Activated T-helper 1 cell treated with anti-CD3 and anti-CD28 coated beads, Interleukin-2, amount 50 U/mL, for 16 hours (primary cell): ENCODE measurements at places on chromosomes 4 and X.

DNA sequence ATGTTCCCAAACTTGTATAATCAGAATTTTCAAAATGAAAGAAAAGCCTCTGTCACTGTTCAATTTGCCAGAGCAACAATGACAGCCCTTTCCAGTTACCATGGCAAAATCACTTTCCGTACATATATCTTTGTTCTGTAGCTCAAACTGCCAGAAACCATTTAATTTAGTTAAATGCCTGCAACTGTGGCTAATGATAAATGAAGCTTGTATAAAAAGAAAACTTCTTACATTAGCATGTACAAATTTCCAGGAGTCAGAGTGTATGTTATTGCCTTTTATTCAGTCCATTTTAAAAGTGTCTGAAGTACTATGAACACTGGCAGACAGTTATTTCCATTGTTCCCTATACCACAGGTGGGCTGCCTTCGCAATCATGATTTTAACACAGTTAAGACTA, 30.3 kb downstream of the ARAP2 start:
- DNase-seq: no peak

GRCh38 chrX:54926978-54927377, 6.4 kb downstream of the TRO start:
- DNase-seq: no peak

- no peak for DNase-seq
Observed at GRCh38 chrX:105375816-105376215, 155.3 kb upstream of the TEX13A start.

DNA sequence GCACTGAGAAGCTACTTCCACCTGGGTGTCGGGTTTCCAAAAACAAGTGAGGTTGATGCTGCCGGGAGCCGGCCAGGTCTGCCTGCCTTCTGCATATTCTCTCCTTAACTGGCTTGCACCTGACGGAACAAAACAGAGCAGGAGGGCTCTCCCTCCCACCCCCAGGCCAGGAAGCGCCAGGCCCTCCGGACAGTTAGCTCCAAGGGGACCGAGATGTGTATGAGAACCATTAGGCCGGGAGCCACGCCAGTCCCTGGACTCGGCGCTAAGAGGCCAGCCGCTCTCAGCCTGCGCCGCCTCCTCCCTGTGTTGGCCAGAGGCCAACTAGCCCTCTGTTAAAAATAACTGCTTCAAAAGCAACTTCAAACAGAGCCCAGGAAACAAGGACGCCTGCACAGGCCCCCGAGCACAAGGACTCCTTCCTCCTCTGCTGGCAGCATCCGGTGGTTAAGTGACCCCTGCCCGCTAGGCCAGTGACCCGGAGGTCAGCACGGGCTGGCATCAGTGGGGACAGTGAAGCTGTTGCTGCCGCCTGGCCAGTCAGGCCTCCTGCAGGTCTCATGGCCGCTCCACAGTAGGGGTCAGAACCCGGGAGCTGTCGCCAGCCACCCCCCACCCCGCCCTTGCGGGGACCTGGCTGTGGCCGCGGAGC, 107.9 kb downstream of the ABLIM2 start:
- no peak for DNase-seq

DNA sequence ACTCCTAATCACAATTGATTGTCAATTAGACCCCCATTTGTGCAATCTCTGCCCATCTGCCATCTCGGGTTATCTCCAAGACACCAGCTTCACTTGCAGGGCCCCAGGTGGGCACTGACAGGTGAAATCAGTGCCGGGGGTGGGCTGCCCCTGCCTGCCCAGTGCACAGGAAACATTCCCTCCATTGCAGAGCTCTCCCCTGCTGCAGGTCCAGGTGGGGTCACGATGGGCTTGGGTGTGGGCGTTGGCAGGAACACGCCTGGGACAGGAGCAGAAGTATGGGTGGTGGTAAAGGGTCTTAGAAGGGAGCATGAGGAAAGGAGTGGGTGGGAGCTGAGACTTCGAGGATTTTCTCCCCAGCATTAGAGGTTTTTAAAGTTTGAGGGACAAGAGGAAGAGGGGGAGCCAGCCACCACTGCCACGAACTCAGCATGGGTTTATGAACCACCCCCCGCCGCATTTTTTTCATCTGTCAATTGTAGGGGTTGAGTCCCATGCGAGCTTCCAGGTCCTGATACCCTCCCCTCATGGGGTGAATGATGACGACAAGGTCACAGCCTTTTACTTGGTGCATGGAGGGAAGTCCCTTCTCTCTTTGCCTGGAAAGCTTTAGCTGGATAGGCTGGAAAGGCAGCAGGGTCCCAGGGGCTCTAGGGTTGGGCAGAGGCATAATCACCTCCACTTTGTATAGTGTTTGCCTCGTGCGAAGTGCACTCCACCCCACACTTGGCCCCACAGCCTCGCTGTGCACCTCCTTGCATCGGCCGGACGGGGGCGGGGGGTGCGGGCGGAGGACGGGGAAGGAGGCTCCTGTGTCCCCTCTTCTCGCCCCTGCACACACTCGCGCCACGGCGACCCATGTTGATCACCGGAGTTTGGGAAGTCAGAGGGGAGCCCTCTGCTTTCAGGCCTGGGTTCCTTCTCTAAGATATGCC, 3.5 kb upstream of the NKX1-1 start:
- DNase-seq: no peak

DNA sequence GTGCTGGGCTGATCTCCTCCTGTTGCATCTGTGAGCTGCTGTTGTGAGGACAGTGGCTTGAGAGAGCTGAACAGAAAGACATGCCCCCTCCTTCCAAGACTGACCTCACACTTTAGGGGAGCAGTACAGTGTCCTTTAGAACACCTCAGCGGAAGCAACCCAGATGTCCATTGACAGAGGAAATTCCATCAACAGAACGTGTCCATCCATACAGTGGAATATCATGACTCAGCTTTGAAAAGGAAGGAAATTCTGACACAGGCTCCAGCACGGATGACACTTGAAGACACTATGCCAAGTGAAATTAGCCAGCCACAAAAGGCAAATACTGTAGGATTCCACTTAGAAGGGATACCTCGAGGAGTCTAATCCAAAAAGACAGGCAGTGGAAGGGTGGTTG, 103.5 kb downstream of the GPR143 start:
- no peak for DNase-seq

- no peak for DNase-seq
Observed at GRCh38 chrX:126137899-126138298, 28.2 kb downstream of the DCAF12L2 start.

DNA sequence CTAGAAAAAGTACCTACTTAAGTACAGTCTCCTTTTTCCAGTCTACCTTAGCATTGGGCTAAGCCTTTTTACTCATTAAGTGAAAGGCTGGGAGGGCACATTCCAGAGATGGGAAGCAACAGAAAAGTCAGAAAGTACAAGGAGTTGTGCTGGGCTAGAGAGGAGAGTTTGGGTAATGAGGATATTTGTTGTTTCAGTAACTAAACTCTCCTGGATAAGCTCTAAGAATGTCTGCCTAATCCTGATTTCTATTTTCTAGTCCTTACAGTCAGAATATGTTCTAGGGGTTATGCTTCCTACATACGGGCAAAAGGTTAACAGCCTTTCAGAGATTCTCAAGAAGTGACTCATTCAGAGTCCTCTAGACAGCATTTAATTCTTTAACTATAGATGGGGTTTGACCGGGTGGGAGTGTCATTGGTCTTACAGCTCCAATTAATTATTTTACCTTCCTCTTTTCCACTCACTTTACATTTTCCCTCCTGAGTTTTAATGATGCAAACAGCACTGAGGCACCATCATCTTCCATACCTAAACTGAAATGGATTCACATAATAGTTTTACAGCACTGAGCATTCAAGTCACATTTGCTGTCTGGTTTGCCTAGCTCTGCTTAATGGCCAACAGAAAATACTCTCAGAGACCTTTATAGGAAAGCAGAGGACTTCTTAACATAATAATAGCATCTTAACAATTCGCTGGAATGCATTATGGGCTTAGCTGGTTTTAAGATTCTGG, 42.9 kb downstream of the USP26 start:
- DNase-seq: no peak

DNA sequence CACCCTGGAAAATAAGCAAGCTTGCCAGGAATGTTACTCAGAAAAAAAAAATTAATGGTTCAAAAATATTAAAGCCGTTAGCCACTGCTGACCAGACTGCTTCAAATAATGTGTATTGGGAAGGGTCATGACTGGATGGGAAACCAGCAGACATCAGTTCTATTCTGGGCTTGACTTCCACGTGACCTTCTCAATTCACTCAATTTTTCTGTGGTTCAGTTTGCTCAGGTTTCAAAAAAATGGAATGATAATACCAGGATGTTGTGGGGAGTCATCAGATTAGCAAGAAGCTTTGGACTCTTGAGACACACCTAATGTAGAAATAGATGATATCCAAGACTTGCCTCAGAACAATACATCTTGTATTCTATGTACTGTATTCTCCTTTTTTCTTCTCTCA, 541.9 kb upstream of the BOD1L1 start:
- no peak for DNase-seq

GRCh38 chr4:101977076-101977475, 186.5 kb downstream of the BANK1 start:
- no peak for DNase-seq

DNA sequence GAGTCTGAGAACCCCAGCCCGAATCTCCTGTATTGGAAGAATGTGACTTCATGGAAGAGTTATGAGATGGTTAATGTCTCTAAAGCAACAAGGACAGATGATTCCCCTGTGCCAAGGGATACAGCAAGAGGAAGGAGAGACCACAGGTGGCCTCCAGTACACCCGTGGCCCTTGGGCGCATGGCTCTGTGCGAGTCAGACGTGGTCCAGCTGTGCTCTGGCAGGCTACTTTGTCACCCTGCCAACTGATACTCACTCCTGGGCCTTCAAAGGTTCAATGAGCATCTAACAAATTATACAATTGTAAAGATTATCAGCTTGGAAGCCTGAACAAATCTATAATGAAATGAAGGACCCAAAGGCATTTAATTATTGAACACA, 71.7 kb downstream of the NYX start:
- DNase-seq: no peak

DNA sequence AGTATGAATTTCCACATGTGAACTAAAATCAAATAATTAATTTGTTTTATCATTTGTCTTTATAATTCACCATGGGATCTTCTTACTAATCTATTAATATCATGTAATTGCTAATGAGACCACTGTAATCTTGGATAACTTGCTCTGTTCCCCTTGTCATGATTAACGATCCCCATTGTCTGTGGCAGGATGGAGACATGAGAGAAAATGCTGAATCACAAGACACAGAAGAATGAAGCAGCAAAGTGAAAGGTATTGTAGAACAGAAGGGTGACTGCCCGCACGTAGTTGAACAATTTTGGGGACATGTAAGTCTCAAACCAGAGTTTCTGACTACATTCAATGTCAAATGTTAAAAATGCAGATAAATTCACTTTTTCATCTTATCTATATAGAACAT, 135.2 kb downstream of the EPHA5 start:
- no peak for DNase-seq

GRCh38 chrX:77740376-77740905, 45.6 kb downstream of the ATRX start:
- DNase-seq: no peak

DNA sequence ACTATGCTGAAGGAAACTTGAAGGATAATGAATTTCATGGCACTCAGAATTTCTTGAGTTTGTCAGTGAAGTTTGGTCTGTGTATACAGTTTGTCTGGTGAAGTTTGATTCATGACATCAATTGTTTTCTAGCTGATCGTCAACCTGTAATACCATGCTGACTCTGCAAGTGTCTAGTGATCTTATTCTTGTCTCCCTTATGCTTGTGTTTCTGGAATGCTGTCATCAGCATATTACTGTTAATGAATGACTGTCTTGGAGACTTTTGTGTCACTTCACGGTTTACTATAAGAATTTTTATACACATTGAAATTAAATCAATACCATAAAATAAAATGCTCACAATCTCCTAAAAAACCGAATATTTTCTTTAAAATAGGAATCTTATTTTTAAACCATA, 779.0 kb downstream of the CCSER1 start:
- DNase-seq: no peak

GRCh38 chrX:46168254-46168653, 377.0 kb downstream of the ZNF674 start:
- no peak for DNase-seq

GRCh38 chr4:37453999-37454800, 209.7 kb downstream of the NWD2 start:
- DNase-seq: no peak

- DNase-seq: no peak
Observed at GRCh38 chrX:63708801-63709200, 76.2 kb downstream of the ARHGEF9 start.

DNA sequence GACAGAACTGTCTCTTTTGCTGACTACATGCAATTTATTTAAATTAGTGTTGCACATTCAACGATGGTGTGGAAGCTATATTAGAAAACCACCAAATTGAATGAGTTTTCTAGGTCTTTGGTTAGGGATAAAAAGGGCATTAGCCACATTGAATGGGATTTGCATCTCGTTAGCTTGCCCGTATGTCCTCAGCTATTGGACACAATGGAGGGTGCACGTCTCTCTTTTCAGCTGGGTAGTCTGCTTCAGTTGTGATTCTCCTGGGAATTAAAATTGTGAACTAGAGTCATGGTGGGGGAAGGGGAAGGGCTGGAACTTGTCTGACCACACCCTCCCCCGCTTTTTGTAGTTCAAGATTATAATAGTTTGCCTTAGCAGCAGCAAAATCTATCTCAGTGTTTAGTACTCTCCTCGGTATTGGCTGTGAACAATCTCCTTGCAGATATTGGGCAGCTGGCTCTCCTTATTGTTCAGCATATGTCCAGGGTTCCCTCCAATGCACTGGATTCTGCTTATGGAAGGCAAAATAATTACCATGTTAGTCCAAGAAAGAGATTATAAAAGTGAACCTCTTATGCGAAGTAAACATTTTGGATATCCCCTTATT, 23.3 kb downstream of the TRIM2 start:
- no peak for DNase-seq

GRCh38 chr4:2791518-2792395, 1.1 kb upstream of the SH3BP2 start:
- DNase-seq: no peak

- no peak for DNase-seq
Observed at GRCh38 chr4:143341186-143341755, 4.6 kb downstream of the GAB1 start.

DNA sequence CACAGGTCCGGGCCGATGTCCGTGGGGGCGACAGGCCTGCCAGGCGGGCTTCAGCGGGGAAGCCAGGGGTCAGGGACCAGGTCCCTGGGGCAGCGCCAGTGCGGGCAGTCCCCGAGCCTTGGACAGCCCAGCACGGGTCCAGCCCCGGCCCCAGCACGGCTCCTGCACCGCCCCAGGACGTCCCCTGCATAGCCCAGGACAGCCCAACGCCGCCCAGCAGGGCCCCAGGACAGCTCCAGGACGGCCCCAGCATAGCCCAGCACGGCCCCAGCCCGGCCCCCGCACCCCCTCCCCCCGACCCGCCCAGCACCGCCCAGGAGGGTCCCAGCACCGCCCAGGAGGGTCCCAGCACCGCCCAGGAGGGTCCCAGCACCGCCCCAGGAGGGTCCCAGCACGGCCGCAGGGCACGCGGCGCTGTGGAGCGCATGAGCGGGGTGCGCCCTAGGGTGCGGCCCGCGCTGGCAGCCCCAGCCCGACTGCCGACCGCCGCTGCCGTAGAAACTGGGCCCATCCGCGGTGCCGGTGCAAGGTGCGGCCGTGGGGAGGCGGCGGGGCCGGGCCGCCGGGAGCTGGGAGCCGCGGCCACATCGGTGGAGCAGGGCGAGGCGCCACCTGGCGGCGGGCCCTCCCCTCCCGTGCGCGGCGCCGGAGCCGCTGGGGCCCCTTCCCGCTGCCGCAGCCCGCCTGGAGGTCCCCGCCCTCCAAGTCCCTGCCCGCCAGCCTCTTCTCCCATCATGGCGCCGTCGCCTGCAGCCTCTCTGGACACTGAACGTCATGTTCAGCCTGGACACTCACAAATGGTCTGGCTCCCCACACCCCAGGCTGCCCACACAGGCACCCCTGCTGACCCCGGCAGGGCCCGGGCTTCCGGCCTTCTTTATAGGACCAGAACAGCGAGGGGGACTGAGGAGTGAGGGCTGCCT, 106.8 kb upstream of the NKX1-1 start:
- DNase-seq: peak; percentile 17
